ENCODE measurements at places on chromosomes 7 and 10.
A peak's percentile ranks its signal among the peaks of the same experiment; 100 is the strongest.

GRCh38 chr7:115066634-115067033 lies 144.7 kb downstream of the MDFIC start:
- DNase-seq: no peak

DNA sequence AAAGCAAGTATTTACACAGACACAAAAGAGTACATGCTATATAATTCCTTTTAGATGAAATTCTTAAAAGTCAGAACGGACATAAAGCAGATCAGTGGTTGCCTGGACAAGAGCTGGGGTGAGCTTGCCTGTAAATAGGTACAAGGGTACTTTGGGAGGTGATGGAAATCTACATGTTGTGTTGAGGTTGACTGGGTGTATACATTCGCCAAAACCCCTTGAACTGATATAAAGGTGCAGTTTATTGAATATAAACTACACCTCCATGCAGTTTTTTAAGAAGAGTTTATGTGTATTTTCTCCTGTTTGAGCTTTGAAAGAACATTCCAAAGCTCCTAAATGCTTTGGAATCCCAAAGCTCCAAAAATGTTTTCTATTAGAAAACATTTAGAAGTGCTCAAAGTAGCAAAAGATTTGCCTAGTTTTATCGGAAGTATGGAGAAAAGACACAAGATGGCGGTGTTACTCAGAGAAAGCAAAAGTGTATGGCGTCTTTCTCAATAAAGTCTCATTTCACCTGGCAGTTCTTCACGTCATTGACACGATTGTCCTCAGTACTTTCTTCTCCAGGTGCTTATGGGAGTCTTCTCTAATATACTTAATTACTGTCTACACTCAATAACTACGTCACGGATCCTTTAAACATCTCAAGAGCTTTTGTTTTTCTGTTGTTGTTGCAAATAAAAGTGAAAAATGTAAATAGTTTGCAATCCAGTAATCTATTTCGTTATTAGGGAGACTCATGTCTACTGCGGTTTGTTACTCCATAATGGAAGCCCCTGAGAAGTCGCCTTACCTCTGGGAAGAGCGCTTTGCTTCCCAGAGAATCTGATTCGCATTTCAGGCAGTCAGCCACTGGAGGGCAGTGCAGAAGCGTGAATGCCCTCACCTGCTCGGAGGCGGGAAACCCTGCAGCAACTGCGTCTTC lies 14.7 kb upstream of the SEC61G start:
- DNase-seq: peak; percentile 78

DNA sequence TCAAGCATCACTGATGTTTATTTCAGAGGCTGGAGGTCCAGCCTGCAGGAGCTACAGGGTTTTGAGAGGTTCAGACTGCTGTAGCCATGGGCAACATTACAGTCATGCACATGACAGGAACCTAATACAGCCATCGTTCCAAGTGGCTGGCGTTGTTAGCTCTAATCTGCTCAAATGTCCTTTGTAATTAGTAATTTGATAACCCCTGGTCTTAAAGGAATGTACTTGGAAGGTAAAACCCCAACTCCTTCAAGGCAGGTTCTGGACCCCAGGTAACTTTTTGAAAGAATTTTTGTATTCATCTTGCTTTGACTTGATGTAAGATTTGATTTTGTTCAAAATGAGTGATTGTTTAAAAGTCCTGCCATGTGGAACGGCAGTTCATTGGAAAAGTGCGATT lies 34.7 kb upstream of the FOXI2 start:
- DNase-seq: no peak

- DNase-seq: peak; percentile 44
These were observed 880 bp downstream of the HOXA5 start for GRCh38 chr7:27142580-27143022.

GRCh38 chr7:22008683-22009082 lies 63.0 kb upstream of the CDCA7L start:
- DNase-seq: no peak

DNA sequence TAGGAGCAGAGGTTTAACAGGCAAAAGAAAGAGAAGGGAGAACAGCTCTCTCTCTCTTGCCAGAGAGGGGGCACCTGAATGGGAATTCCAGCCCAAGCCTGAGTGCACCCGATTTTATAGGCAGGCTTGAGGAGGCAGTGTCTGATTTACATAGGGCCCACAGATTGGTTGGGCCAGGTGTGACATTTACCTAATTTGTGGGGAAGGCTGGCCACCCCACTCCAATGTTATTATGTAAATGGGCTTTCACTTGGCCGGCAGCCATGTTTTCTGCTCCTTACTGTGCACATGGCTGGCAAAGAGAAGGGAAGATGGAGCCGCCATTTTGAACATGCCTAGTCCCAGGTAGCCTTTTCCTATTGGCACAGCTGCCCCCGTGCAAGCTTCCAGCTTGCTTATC lies 735.5 kb upstream of the AUTS2 start:
- no peak for DNase-seq

- peak; percentile 58 for DNase-seq
These were observed 106.8 kb downstream of the ANK3 start for GRCh38 chr10:60282771-60283353.

- DNase-seq: no peak
These were observed 50.5 kb downstream of the CPXM2 start for GRCh38 chr10:123841115-123841514.

- DNase-seq: no peak
These were observed 27.2 kb upstream of the CARD11 start for GRCh38 chr7:3070908-3071307.

DNA sequence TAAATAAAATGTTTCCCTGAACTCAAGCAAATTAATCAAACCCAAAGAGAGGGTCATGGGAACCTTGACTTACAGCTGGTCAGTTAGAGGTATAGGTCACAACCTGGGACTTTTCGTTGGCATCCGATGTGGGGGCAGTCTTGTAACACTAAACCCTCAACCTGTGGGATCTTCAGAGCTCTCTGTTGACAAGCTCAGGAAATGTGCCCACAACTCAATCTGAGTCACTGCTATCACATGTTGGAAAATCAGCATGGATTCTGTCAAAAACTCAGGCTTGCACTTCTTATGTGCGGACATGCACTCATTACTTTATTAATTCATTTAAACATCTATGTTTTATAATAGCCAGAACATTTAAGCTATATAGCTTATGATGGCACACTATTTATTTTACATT lies 424.6 kb upstream of the SORCS1 start:
- DNase-seq: no peak

DNA sequence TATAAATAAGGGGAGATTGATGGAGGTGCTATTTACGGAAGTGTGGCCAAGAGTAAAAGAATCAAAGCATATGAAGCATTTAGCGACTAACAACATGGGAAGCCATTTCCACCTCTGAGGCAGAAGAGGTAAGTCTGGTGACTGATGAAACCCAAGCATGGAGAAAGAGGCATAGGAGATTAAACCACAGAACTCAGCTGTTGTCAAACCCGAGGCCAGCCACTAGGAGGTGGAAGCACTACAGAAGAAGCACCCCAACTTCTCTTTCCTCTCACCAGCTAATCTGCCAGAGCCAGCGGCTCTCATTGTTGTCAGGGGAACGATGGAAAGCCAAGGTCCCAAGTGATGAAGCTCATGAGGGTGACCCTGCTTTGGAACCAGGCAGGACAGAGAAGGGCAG lies 19.6 kb upstream of the CNTNAP2 start:
- DNase-seq: no peak
